ENCODE measurements at places on chromosomes 12 and 14. TPM values are rescaled to one million over a fixed set of nuclear protein-coding genes. Genes with fewer than 3 reads are reported as not detected.
A peak's percentile ranks its signal among the peaks of the same experiment; 100 is the strongest.

- no peak for DNase-seq
These were observed 23.9 kb upstream of the IGF1 start for GRCh38 chr12:102504280-102504679.

- no peak for DNase-seq
These were observed 36.2 kb upstream of the FBXO21 start for GRCh38 chr12:117226505-117226904.

GRCh38 chr14:34872822-34873588 is 2.2 kb downstream of the BAZ1A start:
- peak; percentile 19 for DNase-seq

GRCh38 chr12:67517181-67517887 is 131.2 kb upstream of the DYRK2 start:
- no peak for DNase-seq

DNA sequence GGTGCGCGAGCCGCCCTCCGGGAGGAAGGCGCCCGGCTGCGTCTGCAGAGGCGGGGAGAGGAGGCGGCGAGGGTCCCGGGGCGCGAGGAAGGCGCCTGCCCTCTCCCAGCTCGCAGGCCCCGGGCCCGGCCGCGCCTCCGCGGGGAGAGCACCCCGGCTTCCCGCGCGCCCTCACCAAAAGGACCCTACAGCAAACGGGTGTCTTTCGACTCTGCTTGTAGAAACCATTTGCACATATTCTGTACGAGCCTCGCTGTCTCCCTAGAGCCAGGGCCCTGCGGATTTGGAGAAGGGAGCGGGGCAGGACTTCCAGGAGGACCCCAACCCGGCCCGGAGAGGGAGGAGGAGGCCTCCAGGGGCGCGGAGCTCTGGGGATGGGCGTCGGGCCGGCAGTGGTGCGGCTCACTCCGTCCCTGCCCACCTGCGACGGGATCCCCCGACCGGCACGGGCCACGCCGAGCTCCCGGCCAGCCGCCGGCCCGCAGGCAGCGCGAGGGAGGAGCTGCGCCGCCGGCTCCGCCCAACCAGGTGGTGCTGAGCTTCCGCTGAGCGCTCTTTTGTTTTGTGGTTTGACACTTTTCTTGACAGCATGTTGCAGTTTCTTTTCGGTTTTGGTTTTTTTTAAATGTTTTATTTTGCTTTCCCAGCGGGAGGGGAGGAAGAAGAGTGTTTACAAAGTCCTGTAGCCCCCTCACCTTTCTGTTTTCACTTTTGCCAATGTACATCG is 103.3 kb upstream of the FKBP4 start:
- DNase-seq = no peak

DNA sequence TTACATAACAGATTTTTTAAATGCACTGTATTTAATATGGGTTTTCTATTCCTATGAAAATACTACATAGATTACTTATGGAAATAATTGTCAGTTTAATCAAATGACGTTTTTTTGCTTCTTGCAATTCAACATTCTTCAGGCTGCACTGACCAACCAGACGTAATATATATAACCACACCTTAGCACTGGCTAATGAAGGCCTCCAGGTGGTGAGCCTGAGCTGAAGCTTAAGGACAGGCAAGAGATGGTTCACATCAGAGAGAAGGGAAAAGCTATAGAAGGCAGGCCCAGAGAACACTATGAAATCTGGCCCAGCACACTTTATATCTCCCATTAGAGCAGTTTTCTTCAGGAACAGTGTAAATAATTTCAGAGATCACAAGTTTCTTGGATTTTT is 2.8 kb upstream of the MDGA2 start:
- DNase-seq = no peak

DNA sequence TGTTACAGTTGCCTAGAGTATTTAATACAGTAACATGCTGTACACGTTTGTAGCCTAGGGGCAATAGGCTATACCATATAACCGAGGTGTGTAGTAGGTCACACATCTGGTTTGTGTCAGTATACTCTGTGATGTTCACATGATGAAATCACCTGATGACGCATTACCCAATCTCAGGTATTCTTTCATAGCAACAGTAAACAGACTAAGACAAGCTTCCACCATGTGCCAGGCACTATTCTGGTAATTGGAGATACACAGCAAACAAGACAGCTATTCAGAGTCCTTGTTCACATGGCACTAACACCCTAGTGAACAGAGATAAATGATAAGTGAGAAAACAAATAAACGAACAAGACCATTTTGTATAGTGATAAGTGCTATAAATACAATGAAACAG is 3.8 kb upstream of the PDE3A start:
- DNase-seq = no peak

GRCh38 chr12:71556875-71557274 is 106.8 kb downstream of the ZFC3H1 start:
- DNase-seq = no peak

DNA sequence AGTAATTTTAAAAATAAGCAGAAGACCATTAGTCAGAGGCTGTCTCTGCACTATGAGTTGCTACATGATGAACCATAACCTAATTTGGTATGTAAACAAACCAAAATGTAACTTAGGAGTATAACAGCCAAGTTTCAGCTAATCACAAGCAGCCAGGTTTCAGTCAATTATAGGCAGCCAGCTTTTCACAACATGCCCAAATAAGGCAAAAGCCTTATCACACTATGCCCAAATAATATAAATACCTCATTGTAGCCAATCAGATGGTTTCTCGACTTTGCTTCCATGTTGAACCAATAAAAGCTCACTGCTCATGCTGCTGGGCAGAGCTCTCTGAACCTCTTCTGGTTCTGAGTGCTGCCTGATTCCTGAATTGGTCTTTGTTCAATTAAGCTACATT is 38.6 kb downstream of the GARIN6 start:
- DNase-seq = no peak

DNA sequence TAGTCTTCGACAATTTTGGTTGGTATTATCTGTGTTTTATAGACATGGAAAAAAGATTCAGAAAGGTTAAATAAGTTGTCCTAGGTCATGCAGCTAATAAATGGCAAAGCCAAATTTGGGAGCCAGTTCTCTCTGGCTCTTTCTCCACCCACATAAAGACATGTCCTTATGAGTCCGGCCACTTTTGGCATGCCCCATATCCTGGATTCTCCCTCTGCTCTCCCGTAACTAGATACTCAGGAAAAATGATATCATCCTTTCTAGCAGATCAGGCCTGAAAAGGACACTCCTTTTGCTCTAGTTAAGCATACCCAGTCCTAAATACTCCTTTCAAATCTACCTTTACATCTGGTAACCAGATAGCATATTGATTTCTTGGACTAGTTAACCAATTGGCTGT is 64.4 kb downstream of the TTLL5 start:
- peak; percentile 20 for DNase-seq

DNA sequence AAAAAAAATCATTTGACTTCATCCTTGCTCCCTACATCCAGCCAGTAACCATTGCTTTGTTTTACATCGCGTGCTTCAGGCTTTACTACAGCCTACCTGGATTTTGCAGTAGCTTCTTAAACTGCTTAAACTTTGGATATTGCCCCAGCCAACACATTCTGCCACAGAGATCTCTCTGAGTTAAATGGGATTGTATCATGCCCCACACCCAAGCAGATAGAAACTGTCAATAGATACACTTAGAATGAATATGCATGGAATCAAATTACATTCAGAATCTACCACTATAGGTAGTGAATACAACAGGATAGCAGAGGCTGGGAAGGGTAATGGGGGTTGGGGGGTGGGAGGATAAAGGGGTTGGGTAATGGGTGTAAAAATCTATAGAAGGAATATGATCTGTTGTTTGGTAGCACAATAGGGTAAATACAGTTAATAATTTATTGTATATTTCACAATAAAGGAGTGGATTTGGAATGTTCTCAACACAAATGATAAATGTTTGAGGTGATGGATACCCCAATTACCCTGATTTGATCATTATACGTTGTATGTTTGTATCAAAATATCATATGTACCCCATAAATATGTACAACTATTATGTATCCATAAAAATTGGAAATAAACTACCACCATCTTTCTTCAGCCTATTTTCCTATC is 2.7 kb upstream of the MYRFL start:
- no peak for DNase-seq

- no peak for DNase-seq
These were observed 119.6 kb downstream of the GCH1 start for GRCh38 chr14:54782751-54783659.

DNA sequence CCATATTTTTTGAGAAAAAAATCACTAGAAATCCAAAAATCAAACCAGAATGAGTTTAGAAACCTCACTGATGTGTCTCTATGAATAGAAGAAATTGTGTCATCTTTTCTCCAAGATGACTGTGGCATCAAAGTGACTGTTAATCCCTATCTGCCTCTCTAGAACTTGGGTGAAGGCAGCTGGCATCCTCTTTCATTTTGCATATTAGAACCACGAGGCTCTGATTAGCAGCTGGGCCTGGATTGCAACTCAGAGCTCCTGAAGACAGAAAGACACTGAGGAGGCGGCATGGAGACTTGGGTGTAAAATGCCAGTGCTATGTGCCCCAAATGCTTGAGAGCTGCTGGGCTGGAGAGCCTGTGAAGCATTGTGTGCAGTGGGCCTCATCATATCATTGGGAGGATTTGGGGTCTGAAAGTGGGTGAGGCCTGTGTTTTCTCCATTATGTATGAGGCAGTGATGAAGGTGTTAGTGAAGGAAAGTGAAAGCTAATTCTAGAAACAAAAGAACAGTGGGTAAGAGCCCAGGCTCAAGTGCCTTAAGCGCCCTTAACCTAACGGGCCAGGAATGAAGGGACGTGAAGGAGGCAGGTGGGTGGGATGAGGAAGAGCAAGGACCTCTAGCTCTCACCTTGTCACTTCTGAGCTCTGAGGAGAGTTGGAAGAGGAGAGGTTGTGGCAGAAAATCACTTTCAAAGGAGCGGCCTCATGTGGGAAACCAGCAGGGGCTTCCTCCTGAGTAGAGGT is 26.2 kb downstream of the NKX2-8 start:
- no peak for DNase-seq

DNA sequence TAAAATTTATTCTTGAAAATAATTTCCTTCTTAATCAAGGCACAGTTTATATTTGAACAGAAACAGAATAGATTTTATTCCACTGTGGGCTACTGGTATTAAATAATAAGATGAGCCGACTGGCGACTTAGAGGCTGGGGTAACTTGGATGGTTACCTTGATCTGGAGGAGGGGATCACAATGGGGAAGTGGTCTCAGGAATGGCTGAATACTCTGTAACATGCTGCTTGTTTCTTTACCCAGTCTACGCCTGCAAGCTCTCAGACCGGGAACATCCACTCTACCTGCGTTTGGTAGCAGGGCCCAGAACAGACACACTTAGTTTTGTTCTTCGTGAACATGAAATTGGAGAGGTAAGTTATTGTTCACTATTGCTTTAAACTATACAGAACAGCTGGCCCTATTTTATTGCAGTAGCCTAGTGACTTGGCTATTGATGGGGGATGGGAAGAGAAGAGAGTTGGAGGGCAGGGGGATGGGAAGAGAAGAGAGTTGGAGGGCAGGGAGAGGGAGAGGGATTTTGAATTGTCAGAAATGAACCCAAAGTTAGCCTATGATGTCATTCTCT is 67.9 kb downstream of the GNS start:
- no peak for DNase-seq

DNA sequence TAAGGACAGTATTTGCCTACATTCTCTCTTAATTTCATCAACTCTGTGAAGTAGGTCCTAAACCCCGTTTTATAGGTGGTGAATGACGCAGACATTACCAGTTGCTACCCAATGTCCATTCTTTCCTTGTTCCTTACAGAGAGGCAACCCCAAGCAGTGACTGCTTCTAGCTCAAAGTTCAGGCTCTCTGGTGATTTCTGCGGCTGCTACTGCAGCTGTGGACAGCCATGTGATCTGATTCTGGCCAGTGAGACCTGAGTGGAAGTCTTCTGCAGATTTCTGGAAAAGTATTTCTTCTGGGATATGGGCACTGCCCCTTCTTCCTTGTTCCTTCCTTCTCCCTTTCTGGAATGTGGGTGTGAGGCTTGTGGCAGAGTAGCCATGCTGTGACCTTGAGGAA is 82.9 kb downstream of the ARF6 start:
- no peak for DNase-seq

- DNase-seq = no peak
These were observed 101.7 kb downstream of the DPF3 start for GRCh38 chr14:72792051-72792788.

DNA sequence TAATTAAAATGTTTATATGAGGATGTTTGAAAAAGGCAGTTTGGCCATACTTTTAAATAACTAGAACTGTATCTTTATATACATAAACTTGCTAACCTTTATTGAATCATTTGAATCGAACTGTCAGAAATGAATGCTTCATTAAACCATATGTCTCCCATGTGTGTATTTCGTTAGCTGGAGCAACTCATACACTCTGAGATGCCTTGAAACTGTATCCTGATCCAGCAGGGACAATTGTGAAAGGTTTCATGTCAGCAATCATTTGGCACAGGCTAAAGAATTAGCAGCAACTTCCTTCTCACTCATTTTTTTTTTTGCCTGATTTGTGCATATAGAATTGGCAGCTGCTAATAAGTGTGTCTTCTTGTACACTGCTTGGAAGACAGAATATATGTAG is 109.9 kb downstream of the NAV3 start:
- peak; percentile 32 for DNase-seq

GRCh38 chr14:30610787-30611343 is 11.3 kb upstream of the SCFD1 start:
- DNase-seq = peak; percentile 91

- no peak for DNase-seq
These were observed 196.9 kb downstream of the BCL11B start for GRCh38 chr14:99075061-99075460.

- no peak for DNase-seq
These were observed 35.9 kb upstream of the PYGL start for GRCh38 chr14:50979941-50980850.

- DNase-seq = no peak
These were observed 187.7 kb upstream of the TMTC1 start for GRCh38 chr12:29971446-29971845.

DNA sequence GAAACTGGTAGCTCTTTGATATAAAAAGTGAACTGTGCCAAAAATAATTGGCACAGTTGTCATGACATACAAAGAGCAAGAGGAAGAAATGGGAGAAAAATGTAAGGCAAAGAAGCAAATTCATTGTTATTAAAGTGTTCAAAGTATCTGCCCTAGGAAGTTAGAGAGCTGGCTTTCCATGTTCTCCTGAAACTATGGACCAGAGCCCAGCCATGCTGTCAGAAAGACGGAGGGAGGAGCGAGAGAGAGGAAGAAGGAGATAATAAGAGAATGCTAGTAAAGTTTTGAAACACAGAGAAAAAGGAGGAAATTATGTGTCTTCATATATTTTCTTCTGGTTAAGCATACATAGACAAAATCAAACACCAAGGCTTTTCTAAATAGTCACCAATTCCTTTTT is 78.1 kb upstream of the PELI2 start:
- no peak for DNase-seq

Gene SNW1
- 37.2 TPM for total RNA-seq

Gene LRRC10
- not detected for total RNA-seq

Gene RASAL1
- not detected for total RNA-seq

Gene KRT2
- not detected for total RNA-seq

Gene FOXA1
- not detected for total RNA-seq

Gene FAM161B
- 1.2 TPM for total RNA-seq

Gene PIWIL1
- total RNA-seq = not detected

Gene POTEM
- total RNA-seq = not detected

Gene NOS1
- under 0.01 TPM for total RNA-seq

Gene AQP6
- total RNA-seq = not detected

Gene CEP170B
- total RNA-seq = 5.6 TPM

Gene FOXN4
- not detected for total RNA-seq

Gene ITGA7
- total RNA-seq = 0.13 TPM

Gene STRAP
- total RNA-seq = 62.5 TPM

Gene DAZAP2
- total RNA-seq = 155 TPM

Gene SLC17A8
- not detected for total RNA-seq

All from dermis microvascular lymphatic vessel endothelial cell (primary cell).